AG08396 (cell line): ENCODE measurements at places on chromosomes 11 and 22.

DNA sequence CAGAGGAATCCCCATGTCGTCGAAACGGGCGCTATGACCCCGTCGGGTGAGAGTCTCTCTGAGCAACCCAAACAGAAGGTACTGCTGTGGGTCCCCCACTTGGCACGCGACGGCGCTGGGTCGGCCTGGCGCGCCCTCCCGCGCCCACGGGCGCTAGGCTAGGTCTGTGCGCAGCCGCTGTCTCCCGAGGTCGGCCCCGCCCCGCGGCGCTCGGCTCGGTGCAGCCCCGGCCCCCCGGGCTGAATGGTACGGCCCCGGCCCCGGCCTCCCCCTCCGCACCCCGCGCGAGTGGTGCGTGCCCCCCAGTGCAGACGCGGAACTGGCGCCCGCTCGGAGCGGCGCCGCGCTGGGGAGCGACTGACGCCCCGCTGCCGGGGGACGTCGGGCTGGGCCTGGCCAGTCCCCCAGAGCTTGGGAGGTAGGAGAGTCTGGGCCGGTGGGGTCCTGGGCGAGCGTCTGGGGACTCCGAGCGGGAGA is at the start of gene MADD:
Gene MADD (plus strand): TSS at position 305 of the 477 bp plus-strand sequence.
- peak; percentile 97 for DNase-seq

DNA sequence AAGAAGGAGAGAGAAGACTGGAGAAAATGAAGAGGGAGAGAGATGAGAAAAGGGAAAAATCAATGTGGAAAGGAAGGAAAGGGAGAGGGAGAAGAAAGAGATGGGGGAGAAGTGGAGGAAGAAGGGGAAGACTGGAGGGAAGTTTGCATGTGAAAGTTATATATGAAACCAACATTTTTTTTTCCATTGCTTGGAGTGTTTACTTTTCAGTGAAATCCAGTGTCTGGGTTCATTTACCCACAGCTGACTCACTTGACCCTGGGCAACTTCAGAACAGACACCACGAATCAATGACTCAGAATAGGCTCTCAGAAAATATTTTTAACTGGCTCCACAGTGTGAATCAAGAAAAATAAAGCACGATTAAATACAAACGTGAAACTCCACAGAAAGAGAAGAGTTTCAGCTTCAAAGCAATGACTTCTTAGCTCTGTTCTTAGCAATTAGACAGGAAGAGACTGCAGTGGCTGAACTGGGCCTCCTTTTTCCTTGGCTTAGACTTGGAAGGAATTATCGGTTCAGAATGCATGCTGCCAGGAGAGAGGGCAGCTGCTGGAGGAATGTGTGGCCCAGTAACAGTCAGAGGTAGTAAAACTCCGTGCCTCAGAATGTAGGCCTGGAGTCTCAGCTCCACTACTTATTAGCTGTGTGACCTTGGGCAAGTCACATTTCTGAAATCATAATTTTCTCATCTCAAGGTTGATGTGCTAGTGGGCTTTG is 237.5 kb downstream of the MIAT start:
- peak; percentile 82 for DNase-seq

- DNase-seq, result no peak
These were observed 54.9 kb downstream of the GLYATL1 start for GRCh38 chr11:58994171-58994570.

DNA sequence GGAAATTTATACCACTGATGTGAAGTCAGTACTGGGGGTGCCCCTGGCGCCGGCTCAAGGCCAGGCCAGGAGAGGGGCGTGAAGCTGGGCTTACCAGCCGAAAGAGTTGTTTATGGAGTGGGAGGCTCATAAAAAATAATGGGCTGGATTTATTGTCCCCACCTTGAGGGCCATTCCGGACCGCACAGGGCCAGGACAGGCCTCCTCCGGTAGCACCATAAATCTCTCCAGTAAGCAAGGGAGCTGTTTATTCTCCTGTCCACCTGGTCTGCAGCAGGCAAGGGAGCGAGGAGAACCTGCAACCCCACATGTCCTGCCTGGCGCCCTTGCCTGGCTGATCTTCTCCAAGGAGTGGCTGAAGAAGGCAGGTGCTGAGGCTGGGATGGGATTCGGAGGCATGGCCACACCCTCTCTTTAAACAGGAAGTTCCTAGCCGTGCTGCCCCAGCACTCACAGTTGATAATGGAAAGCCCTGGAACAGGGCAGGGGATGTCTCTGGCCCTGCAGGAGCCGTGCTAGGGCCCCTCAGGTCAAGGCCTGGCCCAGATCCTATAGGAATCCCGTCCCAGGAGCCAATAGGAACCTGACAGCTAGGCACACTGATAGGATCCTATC is 65.1 kb downstream of the SCUBE1 start:
- no peak for DNase-seq
